Activated T-helper 1 cell treated with Interleukin-2 at 50 U/mL for 16 hours (primary cell): ENCODE measurements at places on chromosomes 7 and 10.

- no peak for DNase-seq
Observed at GRCh38 chr7:112204499-112205342, 1.5 kb downstream of the DOCK4 start.

DNA sequence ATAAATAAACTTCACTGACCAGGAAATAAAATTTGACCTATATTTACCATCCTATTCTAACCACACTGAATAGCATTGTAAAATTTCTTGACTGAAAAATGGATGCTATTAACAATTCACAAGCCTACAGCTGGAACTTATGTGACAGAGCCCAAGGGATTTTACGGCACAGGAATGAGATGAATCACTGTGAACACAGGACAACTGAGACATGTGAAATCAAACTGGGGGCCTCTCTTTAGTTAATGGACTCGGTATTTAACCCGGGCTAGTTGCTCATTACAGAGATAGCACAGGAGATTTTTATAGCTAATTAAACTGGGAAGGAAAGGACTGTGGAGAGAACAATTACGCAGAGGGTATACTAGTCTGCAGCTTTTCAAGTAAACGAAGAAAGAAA lies 100.6 kb downstream of the MICU1 start:
- DNase-seq: no peak

- no peak for DNase-seq
Observed at GRCh38 chr7:128214463-128214862, 26.6 kb upstream of the LEP start.

DNA sequence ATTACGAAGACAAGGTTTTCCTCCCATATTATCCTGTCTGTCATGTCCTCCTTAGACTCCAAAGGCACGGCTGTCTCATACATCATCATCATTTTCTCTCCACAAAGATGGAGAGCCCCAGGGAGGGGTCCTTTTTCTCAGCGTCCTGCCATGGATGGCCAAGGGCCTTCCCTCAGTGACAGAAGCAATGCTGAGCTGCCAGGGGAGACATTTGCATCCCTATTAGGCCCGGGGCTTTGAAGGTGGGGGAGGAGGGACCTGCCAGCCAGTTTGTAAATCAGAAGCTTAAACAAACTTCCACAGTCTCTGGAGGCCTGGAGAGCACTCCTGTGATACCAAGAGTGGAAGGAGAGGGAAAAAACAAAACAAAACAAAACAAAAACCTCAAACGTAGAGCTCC lies 112.4 kb upstream of the ADO start:
- no peak for DNase-seq

- DNase-seq: no peak
Observed at GRCh38 chr10:1911771-1912170, 174.4 kb upstream of the ADARB2 start.

DNA sequence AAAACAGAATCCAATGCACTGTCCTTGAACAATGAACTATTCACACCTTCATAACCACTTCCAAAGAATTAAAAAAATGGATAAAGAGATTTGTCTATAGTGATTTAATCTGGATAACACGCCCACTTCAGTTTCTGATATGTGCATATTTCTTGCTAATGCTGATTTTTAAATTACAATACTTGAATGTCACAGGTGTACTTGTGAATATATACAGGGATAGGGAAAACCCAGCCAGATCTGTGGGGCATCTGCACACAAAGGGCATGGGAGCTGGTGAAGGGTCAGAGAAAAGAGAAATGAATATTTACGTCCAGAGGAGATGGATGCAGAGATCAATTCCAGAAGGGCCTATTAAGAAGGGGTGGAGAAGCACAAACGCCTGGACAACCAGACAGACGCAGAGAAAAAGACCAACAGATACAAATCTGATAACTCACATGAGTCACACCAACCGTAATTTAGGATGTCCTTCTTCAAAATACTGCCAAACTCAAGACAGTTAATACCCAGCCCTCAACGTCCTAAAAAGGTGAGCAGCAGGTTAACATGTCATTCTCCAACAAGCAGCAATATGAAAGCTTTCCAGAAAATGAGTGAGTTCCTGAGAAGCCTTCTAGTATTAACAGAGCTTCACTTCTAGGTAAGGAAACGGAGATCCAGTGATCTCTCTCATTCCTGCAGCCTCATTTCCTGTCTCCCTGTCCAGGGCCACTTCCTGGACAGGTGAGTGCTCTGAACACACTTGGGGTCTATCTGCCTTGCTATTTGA lies 41.9 kb downstream of the PIP4K2A start:
- no peak for DNase-seq
